ENCODE measurements at places on chromosomes 11 and 22.

DNA sequence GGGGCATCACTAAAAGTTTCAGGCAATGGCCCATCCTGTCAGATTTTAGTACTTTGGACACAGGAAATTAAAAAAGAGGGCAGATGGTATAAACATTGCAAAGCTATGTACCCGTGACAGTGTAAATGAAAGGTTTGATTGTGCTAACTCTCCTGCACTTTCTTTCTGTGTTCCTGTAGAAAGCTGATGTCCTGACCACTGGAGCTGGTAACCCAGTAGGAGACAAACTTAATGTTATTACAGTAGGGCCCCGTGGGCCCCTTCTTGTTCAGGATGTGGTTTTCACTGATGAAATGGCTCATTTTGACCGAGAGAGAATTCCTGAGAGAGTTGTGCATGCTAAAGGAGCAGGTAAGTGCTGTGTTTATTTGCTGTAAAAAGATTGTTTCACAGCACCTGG, 10.3 kb downstream of the CAT start:
- DNase-seq: no peak

- DNase-seq: no peak
These were observed 75.6 kb downstream of the LIF start for GRCh38 chr22:30171008-30171407.

DNA sequence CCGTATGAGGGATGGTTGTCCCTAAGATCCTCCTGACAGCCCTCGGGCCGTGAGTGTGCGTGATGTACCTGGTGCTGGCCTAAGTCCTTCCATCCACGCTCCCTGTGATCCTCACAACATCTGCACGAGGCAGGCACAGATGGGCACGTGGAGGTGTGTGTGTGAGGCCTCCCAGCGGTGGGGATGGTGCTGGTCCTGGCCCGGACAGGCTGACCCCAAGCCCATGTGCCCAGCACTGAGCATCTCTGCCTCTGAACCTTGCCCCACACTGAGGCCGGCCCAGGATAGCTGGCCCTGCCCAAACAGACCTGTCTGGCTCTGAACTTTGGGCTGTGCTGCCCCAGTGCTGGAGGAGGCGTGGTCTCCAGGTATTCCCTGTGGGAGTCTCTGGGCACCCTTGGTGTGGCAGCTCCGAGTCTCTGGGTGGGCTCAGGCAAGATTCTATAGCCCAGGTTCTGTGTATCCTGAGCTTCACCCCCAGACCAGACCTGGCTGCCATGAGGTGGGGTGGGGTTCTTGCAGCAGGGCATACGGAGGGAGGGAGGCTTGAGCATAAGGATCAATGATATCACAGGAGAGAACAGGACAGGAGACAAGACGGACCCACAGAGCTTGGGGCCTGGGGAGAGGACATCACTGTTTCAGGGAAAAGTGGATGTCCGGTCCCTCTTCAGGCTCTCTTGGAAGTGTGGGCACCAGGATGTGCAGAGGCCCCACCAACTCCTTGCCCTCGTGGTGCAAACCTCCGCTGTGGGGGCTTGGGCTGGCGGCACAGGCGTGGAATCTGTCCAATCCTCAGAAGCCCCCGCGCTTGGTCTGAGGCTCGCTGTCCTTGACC, 881.8 kb downstream of the BRD1 start:
- DNase-seq: no peak

- DNase-seq: no peak
These were observed 2.3 kb upstream of the ST3GAL4 start for GRCh38 chr11:126352934-126353801.

DNA sequence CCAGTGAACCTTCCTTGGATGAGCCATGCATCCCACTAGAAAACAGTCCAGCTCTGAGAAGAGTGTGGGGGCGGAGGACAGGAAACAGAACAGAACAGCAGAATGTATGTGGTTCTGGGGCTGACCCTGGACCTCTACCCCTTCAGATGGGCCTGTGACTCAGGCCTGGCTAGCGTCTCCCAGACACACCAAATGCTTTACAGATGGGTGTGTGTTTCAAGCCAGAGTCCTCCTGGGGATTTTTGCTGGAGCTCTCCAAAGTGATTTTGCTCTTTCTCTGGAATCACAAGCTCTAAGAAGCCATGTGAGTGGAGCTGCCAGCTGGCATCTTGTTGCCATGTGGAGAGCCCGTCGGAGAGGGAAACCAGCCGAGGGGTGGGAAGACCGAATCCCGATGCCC, 13.2 kb upstream of the C1QTNF4 start:
- DNase-seq: no peak

DNA sequence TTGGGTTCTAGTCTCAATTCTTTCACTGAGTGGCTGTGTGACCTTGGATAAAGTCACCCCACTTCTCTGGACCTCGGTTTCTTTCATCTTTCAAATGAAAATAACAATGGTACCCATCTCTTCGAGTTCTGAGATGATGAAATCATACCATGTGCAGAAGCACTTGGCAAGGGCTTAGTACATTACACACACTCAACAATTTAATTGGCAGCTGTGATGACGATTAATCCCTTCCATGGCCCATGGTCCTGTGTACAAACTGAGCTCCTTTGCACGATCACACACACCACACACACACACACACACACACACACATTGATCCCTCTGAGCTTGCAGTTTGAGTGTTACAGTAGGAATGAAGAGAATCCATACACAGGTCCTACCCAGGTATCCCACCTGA, 103.4 kb upstream of the ASPHD2 start:
- no peak for DNase-seq

DNA sequence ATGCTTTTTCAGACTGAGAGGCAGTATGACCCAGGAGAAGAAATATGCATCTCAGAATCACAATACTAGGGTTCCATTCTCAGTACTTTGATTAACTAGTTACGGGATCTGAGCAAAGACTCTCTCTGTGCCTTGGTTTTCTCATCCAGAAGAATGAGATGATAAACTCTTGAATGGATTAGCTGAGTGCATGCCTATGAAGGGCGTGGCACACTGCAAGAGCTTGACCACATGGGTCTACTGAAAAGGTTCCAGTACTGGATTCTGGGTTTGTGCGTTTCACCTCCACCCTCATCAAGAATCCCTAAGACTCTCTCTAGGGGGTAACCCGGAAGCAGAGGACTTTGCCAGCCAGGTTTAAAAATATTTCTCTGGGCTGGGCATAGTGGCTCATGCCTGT, 25.6 kb downstream of the PGA5 start:
- no peak for DNase-seq

GRCh38 chr11:9347100-9347499, 32.7 kb upstream of the TMEM41B start:
- DNase-seq: no peak

DNA sequence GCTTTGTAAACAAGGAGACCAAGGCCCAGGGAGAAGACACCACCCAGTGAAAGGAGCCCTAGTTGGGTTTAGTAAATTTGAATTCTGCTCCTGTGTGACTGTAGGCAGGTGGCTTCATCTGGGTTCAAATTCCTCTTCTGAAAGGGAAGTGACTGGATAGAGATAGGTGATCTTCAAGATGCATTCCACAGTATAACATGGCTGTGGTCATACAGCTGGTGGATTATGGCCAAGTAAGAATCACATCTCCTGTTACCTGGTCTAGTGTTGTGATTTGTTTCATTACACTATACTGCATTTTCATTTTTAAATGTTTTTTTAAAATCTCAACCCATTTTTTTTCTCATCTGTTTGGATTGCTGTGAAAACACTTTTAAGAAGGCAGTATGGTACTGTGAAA, 58.0 kb upstream of the PICALM start:
- no peak for DNase-seq

- no peak for DNase-seq
These were observed 398.4 kb downstream of the CTTN start for GRCh38 chr11:70796648-70797227.

- no peak for DNase-seq
These were observed 87.7 kb upstream of the HORMAD2 start for GRCh38 chr22:29992341-29993275.

GRCh38 chr11:9692691-9693090, 28.8 kb downstream of the SWAP70 start:
- no peak for DNase-seq

GRCh38 chr11:115884800-115885534, 380.8 kb upstream of the CADM1 start:
- DNase-seq: no peak

- DNase-seq: no peak
These were observed 19.6 kb downstream of the MACROD1 start for GRCh38 chr11:64146036-64146955.

DNA sequence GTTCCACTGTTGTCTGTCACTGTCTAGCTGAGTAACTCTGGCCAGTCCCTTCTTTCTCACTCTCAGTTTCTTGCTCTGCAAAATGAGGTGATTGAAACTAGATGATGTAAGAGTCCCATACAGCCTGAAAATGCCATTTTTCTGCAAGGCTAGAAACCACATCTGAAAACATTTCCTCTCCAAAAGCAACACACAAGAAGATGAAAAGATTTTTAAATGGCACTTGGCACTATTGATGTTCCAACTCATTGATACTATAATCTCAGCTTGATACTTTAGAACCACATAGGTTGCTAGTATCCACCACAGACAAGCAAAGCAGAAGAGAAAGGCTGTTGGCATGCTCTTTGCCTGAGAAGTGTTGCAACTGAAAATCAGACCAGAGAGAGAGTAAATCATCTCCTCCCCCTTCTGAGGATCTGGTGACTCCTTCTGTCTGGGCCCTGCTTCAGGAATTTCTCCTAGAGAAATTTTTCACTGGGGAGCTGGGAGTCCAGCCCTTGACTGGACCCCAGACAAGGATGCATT, 1217.9 kb downstream of the LRRC4C start:
- no peak for DNase-seq

DNA sequence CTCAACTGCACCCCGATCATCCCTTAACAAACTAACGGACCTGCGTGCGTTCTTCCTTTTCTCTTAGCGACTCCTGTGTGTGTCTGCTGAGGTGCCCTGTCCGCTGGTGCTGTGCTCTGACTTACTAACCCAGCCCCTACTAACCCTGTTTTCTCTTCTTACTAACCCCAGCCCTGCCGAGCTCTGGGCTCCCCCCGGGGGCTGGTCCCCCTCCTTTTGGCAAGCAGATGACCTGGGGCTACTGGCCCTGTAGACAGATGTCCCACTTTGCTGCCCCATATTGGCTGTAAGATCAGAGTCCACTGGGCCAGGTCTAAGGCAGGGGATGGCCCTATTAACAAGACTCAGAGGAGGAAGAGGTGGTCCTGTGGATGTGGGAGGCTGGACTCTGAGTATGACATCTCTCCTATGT, 14.7 kb downstream of the MIAT start:
- DNase-seq: no peak

GRCh38 chr11:116948391-116948790, 111.0 kb upstream of the APOA1 start:
- no peak for DNase-seq

DNA sequence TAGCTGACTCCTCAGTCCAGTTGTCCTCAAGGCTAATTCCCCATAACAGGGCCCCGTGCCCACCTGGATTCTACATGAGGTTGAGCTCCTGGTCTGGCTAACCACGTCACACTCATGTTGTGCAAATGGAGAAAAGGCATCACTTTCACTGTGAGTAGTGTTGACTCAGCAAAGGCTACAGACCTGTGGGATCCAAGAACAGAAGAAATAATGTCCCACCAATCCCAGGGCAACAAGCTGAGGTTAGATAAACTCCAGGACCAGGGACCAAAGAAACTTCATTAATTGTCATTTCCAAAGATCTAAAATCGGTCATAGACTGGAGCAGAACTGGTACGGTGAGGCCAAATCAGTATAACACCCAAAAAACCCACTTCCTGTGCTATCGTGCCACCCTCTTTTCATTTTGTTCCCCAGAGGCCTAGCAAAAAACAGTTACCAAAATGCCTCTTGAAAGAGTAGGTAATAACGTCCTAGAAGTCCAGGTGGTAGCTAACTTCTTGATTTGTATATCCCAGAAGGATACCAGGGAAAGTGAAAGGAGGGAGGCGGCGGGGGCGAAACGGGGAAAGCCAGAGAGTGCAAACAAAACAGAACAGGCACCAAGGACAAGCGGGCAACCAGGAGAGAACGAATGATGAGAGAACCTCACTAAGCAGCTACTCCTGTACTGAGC, 1.4 kb downstream of the PCSK7 start:
- no peak for DNase-seq

- no peak for DNase-seq
These were observed 161.1 kb downstream of the NAV2 start for GRCh38 chr11:19873730-19874129.

DNA sequence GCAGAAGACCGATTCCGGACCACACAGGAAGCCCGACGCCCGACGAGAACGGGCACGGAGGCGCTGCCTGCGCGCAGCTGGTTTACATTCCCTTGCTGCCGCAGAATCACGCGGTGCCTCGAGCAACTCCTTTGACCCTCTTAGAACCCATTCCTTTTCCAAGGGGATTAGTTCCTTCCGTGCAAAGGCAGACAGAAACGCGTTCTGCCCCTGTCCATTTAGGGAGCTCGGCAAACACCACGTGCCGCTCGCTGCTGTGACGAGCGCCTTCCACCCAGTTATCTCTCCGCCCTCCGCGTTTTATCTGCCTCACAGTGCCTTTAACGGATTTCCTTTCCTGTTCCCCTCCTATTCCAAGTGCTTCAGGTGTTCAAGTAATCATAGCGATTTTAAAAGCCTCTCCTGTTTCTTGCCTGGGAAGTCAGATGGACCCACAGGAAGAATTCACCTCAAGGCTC, 24.1 kb upstream of the MICAL3 start:
- no peak for DNase-seq

DNA sequence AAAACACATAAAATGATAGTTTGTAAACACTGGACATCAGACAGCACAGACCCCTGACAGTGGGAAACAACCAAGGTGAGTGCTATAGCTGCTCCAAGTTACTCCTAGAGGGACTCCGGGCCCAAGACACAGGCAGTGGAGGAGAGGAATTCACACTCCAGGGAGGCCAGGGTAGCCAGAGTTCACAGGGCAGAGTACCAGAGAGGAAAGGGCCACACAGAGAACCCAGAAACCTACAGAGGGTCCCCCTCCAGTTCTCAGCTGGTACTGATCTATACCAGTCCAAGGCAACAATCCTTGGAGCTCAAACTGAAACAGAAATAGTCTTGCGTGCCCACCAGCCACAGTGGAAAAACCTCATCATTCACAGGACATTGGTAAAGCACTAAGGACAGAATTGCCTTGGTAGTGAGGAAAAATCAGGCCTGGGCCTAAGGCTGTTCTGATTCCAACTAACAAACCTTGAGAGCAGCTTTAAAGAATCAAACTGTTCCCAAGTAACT, 7.6 kb downstream of the VPS37C start:
- no peak for DNase-seq

DNA sequence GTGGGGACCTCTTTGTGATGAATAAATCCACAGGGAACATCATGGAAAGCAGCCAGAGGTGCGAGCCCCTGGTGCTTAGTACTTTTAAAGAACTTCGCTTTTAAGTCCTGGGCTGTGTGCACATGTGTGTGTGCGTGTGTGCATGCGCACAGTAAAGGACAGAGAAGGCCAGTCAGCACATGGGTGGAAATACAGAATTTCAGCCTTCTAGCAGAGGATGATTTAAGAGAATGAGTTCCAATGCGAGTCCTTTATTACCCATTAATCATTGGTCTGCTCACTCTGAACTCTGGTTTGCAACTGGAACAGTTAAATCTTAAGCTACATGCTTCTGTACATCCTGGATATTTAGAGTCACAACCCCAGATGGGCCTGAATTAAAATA, 18.9 kb downstream of the TEAD1 start:
- DNase-seq: no peak
